NCI-H2081 (cell line): ENCODE measurements at places on chromosomes 3 and 15.

DNA sequence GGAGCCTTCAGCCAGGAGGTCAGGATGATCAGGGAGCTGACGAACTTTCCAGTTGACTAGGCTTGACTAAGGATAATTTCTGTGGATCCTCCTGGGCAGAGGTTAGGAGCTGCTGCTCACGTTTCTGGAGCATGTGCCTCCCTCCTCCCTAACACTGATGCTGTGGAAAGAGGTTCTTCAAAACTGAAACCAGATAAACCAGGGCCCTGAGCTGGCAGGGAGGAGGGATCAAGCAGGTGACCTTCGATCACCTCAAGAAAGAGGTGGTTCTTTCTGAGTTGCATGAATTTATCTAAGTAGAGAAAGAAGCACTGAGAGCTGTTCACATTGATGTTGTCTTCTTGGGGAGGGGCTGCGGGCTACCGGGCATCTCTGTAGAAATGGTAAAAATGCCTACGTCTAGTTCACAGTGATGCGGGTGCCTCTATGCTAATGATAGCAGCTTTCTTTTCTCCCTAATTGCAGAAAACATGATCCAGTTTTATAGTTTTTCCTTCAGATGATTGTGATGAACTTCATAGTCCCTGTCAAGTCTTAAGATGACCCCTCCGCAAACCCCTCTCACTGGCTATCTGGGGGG, 332.7 kb upstream of the LRRFIP2 start:
- no peak for DNase-seq

GRCh38 chr15:31197497-31198414, 96.2 kb upstream of the TRPM1 start:
- no peak for DNase-seq

- no peak for DNase-seq
Measured at GRCh38 chr15:72420576-72420975, 22.5 kb downstream of the TMEM202 start.

GRCh38 chr3:164470471-164470870, 607.8 kb downstream of the SI start:
- no peak for DNase-seq

DNA sequence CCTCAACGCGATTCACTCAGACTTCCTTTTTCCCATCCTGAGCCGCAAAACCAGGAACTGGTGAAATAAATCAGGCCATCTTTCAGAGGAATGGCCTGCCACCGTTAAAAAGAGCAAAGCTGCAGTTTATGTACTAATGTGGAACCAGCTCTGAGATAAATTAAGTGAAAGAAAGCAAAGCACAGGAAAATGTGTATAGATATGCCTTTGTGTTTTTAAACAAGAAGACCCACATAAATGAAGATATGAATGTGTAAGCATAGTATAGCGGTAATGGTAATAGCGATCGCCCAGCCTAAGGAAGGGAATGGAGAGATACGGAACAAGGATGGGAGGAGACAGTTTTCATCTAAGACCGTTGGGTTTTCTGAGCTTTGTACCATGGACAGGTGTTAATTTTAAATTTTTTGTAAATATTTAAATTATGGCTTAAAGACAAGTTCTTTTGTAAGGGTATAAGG, 30.8 kb upstream of the RPN1 start:
- DNase-seq, result peak; percentile 37

GRCh38 chr15:75171408-75171807, 30.3 kb upstream of the C15orf39 start:
- DNase-seq, result no peak

DNA sequence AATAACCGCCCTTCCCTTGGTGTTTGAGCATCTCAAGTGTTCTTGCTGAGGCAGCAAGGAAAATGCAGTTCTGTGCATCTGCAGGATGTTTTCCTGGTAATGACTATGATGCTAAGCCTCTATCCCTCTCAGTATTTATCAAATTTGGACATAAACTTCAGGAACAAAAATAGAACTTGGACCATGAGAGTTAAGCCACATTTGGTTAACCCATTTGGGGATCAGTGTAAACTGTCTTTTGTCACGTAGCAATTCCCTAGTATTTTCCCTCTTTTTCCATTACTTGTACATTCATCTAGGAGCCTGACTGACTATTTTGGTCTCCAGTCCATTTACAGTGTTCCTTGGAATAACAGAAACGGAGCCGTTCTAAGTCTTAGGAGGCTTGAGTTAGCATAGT, 250.8 kb downstream of the RBMS3 start:
- DNase-seq, result no peak

DNA sequence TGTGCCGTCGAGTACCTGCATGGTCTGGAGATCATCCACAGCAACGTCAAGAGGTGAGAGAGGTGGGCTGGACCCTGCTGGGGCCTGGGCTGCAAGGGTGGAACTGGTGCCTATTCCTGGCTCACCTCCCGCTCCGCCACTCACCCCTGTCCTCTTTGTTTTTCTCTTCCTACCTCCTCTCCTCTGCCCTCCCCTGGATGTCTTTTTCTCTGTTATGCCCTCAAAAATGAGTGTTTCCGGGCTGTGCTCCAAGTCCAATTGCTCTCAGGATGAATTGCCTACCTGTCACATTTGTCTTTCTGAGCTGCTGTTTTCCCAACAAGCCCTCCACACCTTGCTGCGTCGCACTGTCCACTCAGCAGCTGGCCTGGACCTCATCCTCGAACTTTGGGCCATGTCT, 28.5 kb upstream of the TATDN2 start:
- DNase-seq, result peak; percentile 15

DNA sequence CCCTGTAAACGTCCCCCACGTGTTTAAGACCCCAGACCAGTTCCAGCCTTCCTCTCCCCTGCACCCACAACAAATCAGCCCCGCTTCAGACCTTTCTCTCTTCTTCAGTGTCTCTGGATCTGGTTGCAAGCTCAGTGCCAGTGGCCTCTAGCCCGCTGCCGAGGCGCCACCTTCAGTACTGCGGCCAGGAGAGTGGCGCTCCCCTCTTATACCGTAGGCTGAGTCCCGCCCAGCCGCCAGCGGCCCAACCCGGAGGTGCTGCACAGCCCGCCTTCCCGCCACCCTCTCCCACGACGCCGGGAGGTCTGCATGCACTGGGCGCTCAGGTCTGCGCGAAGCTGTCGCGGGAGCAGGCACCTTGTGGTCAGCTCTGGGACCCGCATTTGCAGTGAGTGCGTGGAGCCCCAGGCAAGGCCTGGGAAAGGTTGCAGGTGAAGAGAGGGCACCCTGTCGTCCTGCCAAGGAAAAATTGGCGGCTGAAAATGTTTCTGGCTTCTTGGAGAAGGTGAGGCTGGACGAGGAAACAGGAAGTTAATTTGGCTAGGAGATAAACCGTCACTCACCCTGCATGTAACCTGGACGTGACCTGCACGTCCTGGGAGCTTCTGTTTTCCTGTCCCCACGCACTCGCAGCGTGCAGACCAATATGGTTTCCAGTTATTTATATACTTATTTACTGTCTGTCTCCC, at the start of gene C2CD4B:
TSS of gene C2CD4B (minus strand) at position 182 of the 689 bp plus-strand sequence. CDS start 301 bp downstream, outside the sequence.
- no peak for DNase-seq

GRCh38 chr3:111730143-111730542, 128.9 kb upstream of the PHLDB2 start:
- no peak for DNase-seq

- DNase-seq, result no peak
Measured at GRCh38 chr3:25658836-25659235, 5.9 kb downstream of the TOP2B start.

DNA sequence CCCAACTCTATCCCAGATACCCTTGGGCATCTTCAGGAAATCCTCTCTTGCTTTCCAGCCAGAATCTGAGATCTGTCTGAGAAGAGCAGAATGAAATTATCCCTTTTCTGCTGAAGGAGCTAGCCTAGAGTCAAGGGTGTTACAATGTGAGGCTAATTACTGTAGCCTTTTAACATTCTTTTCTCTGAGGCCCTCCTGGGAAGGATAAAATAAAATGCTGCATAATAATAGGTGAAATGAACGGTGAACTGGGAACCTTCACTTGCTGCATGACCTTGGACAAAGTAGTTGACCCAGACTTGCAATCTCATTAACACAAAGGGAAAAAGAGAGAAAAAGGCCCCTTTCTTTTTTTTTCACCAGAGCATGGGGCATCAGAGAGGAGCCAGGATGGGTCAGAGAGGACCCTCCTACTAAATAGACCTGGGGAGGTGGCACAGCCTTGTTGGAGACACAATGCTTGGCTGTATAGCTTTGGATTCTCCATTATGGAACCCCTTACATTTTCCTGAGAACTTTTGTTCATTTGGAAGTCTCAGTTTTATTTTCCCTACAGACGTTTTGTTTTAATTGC, 137.0 kb upstream of the LIPC start:
- DNase-seq, result no peak

GRCh38 chr15:82231842-82232241, 30.7 kb downstream of the EFL1 start:
- no peak for DNase-seq

DNA sequence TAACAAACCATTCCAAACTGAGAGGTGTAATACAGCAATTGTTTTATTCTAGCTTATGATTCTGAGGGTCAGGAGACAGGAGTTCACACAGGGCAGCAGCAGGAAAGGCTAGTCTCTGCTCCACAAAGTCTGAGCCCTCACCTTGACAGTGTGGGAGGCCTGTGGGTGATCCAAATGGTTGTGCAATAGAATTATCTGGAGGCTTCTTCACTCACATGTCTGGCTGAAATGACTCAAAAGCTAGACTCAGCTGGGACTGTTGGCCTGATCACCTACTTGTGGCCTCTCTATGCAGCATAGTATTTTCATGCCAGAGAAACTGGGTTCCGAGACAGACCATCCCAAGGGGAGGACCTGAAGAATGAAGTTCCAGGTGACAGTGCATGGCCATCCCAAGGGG, 233.9 kb upstream of the UBE2E2 start:
- no peak for DNase-seq
